ENCODE measurements at places on chromosomes 16 and 17. TPM values are rescaled to one million over a fixed set of nuclear protein-coding genes. Genes with fewer than 3 reads are reported as not detected.

GRCh38 chr17:56172517-56172982, 19.3 kb downstream of the ANKFN1 start:
- DNase-seq = no peak

GRCh38 chr17:37605081-37605480, 4.1 kb downstream of the SYNRG start:
- peak; percentile 8 for DNase-seq

DNA sequence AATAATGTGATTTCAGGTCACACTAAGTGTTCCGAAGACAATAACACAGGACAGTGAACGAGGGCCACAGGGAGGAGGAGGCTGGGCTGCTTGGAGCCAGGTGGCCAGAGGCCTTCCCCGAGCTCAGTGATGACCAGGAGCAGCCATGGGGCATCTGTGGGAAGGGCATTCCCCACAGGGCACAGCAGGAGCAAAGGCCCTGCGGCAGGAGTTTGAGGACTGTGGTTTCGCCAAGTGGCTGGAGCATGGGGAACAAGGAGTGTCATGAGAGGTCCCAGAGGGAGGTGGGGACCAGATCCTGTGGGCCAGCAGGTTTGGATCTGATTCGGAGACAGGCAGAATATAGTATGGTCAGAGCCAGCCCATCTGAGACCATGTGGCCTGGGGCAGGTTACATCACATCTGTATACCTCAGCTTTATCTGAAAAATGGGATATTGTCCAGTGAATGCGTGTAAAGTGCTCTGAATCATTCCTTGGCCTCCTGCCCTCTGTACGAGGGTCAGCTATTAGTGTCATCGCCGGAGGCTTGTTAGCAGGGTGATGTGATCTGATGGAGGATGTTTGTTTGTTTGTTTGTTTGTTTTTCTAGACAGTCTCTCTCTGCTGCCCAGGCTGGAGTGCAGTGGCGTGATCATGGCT, 176.8 kb downstream of the KATNIP start:
- peak; percentile 68 for DNase-seq

DNA sequence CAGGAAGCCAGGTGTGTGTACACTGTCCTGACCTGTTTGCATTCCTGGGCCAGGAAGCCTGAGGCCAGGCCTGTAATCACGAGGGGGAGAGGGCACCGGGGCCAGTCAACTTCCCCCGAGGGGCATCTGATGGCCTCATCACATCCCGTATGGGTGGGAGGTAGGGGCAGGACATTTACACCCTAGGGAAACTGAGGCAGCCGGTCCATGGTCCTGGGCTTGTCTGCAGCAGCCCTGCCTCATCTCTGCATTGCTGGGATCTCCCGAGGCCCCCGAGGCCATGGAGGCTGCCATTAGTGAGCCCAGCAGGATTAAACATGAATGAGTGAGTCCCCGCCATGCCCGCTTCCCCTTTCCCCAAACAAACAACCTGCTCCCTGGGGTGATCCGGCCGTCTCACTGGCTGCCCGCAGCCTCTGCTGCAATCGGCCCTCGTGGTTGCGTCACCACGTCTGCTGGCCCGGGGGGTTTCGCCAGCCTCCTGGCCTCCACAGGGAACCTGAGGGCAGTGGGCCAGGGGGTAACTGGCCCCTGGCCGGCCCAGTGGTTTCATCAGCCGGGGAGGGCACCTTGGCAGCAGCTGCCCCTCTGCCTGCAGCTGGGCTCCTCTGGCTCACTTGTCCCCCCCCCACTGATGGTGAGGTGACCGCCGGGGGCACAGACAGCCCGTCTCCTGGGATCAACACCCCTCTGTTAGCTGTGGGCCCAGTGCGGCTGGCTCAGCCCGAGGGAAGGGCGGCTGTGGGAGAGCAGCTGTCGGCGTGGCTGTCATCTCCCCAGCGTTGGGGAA, 88.3 kb upstream of the GSE1 start:
- peak; percentile 62 for DNase-seq

DNA sequence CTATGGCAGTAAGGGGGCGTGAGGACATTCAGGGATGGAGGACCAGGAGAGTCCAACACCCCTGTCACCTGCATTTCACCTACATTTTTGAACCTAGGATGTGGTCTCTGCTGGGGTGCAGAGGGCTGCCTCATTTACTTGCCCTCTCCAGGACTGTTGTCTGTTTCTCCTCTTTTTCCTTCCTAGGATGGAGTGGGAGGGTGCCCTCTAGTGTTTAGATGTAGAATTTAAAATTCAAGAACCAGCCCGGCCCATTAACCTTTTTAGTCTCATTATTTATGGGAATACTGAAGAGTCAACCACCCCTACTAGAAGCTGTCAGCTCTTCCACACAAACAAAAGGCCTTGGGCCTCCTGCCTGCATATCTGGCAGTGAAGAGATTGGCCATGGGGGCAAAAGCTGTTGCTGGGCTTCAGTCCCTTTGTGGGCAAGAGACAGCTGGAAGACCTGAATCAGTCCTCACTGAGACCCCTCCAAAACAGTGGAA, 2.5 kb upstream of the STARD3 start:
- peak; percentile 53 for DNase-seq

Gene SSTR5
- not detected for total RNA-seq

DNA sequence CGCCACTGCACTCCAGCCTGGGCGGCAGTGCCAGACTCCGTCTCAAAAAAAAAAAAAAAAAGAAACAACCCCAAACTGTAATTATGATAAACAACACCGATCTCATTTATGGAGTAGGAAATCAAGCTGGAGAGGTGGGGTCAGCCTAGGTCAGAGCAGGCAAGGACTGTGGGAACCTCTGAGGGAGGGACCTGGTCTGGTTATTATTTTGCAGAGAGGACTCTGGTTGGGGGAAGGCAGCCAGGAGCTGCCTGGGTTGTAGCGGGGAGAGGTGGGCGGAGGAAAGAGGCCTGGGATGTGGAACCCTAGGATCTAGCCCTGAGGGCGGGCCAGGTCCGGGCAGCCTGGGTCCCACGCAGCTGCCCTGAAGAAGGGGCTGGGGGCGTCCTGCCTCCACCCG, 10.9 kb upstream of the HS3ST6 start:
- DNase-seq = no peak

GRCh38 chr16:16863672-16864071, 484.7 kb downstream of the NPIPA7 start:
- no peak for DNase-seq

Gene RASD1
- 0.26 TPM for total RNA-seq

DNA sequence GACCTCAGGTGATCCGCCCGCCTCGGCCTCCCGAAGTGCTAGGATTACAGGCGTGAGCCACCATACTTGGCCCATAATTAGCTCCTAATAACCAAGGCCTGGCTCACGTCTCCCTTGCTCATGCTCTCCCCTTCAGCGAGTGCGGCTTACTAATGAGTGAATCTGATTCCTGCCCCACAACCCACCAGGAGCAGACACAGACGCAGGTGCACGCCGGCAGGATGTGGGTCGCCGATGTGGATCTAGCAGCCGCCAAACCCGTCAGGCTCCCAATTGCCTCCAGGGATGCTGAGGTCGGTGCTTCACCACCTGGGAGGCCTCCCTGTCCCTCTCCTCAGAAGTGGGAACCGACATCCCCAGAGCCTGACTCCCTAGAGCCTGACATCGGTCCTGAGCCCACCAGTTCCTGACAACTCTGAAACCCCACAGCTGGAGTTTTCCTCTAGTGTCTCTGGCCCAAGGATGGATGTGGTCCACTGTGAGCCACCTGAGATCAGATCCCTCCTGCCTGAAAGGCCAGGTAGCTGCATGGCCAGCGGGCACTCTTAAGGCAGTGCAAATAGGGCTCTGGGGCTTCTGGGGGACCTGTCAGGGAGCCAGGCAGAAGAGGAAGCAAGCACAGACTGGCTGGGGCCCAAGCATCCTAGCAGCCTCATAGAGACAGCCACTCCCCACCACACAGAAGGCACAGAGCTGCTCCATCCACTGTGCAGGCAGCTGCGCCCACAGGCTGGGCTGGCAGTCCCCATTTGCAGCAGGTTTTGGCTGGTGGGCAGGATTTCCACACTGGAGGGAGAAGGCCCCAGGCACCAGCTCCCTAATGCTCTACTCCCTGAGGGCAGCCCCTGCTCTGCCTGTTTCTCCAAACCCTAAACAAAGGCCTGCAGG, 10.8 kb downstream of the EXOC7 start:
- no peak for DNase-seq

DNA sequence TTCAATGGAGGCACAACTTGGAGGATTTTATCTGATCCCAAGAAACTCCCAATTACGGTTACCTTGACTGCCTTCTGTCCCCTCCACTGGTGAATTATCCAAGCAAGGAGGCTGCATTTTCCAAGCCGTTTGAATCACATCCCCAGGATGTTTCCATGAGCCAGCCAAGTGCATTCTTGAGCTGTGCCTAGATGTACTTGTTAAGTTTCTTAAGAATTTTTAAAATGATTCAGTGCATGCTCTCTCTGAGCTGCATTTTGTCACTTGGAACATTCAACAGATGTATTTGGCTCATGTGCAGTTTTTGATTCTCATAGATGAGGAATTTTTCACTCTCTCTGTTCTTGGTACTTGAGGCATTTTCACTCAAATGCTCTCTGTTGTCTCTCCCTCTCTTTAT, 202.6 kb upstream of the MYOCD start:
- DNase-seq = peak; percentile 22

Gene IRX3
- total RNA-seq = 0.33 TPM

GRCh38 chr17:82012640-82013295, 9.9 kb downstream of the CENPX start:
- DNase-seq = no peak

Data from fibroblast of lung (primary cell).